ENCODE measurements at places on chromosomes 5 and 9.

DNA sequence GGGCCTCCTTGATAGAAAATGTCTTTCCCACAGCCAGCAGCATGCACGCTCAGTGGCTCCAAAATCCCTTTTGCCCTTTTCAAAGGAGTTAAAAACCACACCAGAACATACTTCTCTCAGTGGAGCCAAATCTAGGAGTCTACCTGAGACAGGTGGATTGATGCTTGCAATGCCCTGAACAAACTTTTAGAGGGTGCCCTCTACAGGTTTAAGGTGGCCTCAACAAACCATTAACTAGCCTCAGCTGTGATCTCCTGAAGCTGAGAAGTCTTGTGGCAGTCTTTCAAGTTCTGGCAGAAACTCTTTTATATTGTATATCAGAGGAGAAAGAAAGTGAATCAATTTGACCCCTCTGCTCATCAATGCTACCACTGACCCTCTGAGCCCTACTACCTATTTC is 125.4 kb downstream of the MED27 start:
- no peak for DNase-seq

- peak; percentile 84 for DNase-seq
Observed at GRCh38 chr5:43432486-43433375, 20.5 kb upstream of the CCL28 start.

GRCh38 chr9:2720179-2720654 is 2.9 kb downstream of the KCNV2 start:
- DNase-seq, result no peak

DNA sequence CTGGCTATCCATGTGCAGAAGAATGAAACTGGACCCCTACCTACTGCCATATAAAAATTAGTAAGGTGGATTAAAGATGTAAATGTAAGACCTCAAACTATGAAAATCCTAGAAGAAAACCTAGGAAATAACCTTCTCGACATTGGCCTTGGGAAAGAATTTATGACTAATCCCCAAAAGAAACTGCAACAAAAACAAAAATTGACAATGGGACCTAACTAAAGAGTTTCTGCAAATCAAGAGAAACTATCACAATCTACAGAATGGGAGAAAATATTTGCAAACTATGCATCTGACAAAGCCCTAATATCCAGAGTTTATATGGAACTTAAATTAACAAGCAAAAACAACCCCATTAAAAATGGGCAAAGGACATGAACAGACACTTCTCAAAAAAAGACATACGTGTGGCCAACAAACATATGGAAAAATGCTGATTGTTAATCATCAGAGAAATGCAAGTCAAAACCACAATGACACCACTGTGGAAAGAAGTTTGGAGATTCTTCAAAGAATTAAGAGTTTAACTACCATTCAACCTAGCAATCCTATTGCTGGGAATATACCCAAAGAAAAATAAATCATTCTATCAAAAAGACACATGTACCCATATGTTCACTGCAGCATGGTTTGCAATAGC is 98.5 kb downstream of the NR3C1 start:
- no peak for DNase-seq

DNA sequence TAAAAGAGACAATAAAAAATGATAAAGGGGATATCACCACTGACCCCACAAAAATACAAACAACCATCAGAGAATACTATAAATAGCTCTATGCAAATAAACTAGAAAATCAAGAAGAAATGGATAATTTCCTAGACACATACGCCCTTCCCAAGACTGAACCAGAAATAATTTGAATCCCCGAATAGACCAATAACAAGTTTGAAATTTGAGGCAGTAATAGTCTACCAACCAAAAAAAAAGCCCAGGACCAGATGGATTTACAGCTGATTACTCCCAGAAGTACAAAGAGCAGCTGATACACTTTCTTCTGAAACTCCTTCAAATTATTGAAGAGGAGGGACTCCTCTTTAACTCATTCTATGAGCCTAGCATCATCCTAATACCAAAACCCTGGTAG is 128.1 kb downstream of the DMRTA1 start:
- no peak for DNase-seq

DNA sequence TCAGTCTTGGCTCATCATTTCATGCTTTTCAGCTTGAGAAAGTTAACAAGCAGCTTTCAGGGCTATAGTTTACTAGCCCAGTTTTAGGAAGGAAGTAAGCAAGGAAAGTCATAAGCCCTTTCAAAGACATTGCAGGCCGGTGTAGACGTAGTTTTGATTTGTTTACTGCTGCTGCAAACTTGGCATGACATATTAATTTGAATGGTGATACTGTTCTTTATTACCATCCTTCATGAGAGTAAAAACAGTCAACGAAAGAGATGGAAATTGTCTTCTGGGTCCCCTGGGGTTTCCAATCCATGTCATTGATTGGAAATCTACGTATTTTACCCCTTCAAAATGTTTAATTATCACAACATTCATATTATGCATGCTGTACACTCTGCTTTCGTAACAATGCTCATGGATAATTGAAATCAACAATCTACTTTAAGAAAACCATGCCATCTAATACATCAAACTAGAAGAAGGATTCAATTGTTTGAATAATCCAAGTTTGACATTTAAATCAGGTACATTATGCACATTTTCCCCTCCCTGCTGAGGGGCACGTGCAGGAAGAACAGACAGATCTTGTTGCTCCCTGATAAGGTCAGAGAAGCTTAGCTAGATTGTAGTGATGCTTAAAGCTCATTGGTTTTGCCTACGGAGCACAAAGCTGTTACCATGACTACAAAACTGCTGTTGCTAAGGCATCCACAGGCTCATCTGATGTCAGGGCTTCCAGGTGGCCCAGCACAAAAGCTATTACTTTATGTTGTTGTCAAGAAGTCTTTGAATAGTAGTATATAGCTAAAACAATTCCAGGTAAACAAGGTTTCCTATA is 139.9 kb upstream of the PRLR start:
- no peak for DNase-seq

DNA sequence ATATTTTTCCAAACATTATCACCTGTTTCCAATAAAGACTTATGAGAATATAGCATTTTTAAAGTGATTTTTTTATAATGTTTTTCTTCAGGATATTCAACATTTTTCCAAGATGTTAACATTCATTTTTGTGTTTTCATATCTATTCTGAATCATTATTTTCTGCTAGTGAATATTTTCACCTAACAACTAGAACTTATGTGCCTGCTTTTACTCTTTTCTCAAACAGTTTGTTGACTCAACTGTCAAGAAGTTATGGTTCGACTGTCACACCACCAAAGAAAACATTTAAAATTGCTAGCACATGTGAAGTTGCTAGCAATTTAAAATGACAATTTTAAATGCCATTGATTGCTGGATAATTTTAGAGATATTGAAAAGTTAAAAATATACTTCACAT is 343.3 kb upstream of the CDH9 start:
- no peak for DNase-seq

DNA sequence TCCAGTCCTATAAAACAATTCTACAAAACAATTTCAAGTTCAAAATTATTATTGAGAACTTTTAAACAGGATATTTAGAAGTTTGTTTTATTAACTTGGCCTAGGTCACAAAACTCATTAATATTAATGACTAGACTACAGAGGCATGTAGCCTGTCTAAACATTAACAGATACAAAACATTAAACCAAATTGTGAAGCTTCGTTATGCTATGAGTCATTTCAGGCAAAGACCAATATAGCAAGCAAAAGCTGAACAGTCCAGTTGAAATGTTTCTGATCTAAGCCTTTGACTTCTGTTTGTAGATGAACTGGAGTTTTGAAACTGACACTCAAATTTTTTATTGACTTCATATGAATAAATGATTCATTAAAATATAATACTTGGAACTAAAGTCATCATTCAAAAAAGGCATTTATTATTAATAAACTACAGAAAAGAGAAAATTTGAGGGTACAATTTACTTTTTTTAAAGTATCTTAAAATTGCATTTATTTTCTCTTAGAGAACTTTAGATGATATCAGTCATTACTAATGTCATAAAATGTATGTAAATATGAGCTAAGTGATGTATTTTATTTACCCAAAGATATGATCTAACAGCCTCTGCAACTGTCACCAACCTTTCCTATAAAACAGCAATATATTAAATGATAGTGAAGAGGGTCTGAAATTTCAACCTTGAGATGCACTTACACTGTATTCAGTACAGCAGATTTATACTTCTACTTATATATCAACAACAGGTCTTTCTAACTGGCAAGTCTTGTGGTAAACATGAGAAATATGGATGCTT is 188.8 kb downstream of the COMMD10 start:
- peak; percentile 18 for DNase-seq

DNA sequence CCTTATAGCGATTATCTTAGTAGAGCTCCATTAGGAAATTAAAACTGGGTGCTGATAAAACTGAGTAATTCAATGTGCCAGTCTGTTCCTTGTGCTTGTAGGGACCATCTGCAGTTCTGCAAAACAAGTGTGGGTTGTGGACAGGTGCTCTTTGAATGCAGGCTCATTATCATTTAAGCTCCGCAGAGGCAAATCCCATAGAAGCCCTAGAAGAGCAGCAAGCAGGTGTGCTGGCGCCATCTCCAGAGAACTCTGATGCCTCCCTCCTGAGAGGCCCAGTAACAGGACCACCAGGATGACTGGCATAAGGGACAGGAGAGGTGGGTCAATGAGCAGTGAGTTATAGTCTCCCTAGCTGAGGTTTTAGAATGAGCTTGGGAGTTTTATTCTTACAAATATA is 1342.4 kb upstream of the DMAC1 start:
- DNase-seq, result no peak

GRCh38 chr9:94586814-94587213 is 6.8 kb downstream of the FBP2 start:
- DNase-seq, result no peak

GRCh38 chr5:171747061-171747859 is 38.4 kb upstream of the SMIM23 start:
- DNase-seq, result no peak

- no peak for DNase-seq
Observed at GRCh38 chr9:2729721-2730120, 12.4 kb downstream of the KCNV2 start.

DNA sequence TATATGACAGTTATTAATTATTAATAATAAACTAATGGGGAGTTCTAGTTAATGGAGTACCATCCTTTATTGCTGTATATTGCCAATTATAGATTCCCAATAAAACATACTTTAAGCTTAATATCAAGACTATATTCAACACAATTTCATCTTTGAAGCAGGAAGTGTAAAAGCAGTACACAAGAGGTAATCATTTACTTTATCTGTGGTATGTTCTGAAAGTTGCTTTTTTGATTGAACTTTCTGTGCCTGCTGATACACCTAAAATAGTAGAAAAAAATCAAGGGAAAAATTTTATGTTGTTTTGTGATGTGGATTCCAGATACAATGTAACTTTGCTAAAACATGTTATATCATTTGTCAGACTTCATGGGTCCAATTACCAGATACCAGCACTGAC is 58.0 kb downstream of the ACO1 start:
- no peak for DNase-seq

DNA sequence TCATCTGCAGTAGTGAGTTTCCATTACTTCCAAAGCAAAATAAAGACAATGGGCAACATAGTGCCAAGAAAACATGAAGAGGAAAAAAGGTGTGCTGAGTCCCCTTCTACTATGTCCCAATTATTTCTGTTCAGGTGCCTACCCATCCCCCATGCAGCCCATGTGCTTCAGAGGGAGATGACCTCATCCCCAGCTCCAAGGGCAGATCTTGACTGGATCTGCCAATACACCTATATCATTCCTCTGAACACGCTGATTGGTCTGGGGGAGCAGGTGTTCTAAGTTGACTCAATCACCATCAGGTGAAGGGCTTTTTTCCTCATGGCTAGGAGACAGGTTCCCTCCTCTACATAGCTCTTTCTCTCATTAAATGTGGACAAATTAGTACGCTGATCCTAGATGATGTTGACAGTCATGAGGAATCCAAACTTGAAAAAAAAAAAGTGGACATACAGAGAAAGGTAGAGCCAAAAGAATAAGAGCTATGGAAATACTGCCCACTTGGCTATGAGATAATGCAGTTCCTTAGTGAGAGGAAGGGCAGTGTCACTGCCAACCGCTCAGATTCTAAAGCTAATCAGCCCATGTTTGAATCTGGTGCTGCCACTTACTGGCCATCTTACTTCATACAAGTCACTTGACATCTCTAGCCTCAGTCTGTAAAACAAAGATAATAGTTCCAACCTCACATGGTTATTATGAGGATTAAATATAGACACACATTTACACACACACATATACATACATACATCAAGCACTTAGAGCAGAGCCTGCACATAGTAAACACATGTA is 23.1 kb downstream of the PRELID2 start:
- DNase-seq, result peak; percentile 62

DNA sequence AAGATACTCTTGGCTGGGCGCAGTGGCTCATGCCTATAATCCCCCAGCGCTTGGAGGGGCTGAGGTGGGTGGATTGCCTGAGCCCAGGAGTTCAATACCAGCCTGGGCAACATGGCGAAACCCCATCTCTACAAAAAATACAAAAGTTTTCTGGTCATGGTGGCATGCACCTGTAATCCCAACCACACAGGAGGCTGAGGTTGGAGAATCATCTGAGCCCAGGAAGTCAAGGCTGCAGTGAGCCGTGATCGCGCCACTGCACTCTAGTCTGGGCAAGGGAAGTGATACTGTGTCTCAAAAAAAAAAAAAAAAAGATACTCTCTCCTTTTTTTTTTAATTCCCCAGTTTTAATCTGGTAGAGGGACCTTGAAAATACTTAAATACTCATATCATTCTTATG is 15.0 kb downstream of the ANKRD33B start:
- peak; percentile 48 for DNase-seq

DNA sequence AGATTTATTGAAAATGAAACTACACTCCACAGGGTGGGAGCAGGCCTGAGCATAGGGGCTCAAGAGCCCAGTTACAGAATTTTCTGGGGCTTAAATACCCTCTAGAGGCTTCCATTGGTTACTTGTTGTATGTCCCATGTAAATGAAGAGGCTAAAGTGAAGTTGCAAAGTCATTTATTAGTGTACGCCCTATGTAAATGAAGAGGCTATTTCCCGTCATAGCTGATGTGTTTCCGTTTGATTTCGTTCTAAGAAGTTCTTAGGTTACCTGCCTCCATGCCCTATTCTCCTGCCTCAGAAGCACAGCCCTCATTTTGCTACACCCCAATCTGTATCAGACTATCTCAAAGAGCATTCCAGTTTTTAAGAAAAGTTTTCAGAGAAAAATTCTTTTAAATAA is 107.0 kb upstream of the SLC12A2 start:
- DNase-seq, result no peak

- DNase-seq, result peak; percentile 6
Observed at GRCh38 chr5:150175536-150175935, 9.0 kb downstream of the CDX1 start.

DNA sequence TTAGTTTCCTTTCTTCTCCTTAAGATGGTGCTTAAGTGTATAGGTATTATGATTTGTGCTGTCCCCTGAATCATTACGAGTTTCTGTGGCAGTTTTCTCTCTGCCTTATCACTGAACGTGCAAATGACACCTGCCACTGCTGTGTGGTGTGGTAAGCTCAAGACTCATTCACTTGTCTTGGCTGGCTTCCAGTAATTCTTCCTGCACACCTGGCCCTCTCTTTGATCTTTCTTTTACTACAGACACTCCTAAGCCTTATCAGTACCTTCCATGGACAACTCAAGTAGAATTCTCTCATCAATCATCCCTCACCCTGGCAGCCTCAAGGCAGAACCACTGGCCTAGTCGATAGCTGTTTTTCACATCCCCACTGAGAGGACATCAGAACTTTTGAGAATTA is 82.6 kb upstream of the ADAMTS19 start:
- DNase-seq, result no peak

Measured in MV-4-11 (cell line).